Pulmonary artery endothelial cell (primary cell): ENCODE measurements at places on chromosomes 13 and 19. TPM values are rescaled to one million over a fixed set of nuclear protein-coding genes. Genes with fewer than 3 reads are reported as not detected.

PRR36 gene
- 0.07 TPM in 1 of 2 replicates, not detected in the other for total RNA-seq

- DNase-seq = no peak
Measured at GRCh38 chr13:49220036-49220855, at the start of gene MLNR. TSS of gene MLNR (plus strand) at chr13:49220338. CDS start at chr13:49220338, 0 bp downstream.

TMC4 gene
- total RNA-seq = 0.11 and 0.86 TPM in 2 replicates

GRCh38 chr19:8120636-8121480, 28.5 kb downstream of the FBN3 start:
- no peak for DNase-seq

TSHZ3 gene
- 1.5 and 3.0 TPM in 2 replicates for total RNA-seq

- no peak for DNase-seq
Measured at GRCh38 chr13:26583662-26584061, 26.2 kb downstream of the WASF3 start.
